ENCODE measurements at places on chromosomes 4 and X.
A peak's percentile ranks its signal among the peaks of the same experiment; 100 is the strongest.

DNA sequence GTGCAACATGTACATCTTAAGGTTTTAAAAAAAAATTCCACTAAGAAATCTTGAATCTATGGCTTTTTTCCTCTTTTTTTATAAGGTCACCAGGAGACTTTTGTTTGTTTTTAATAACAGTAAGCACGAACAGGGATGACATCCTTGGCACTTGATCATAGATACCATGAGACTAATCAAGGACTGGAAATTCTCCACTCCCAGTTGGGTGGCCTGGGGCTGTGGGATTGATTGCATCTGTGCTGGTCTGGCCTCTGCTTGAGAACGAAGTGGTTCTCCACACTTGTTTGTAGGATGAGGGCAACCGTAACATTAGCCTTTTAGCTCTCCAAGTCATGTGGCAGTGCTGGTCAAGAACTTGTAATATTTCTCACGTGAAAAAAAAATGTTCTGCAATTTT, 35.4 kb downstream of the SNX25 start:
- peak; percentile 53 for DNase-seq

DNA sequence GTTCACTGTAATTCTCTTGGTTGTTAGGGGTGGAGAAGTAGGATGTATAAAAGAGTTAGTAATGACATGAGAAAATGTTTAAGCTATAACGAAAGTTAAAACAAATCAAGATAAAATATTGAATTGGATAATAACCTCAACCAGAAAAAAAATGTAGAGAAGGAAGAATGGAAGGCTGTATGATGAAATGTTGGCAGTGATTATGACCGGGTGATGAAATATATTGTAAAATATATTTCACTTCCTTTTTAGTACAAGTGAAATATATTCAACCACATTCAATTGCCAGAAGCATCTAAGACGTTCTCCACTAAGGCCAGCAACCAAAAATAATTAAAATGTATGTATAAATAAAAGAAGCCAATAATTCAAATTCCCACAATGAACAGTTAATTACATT, 309.3 kb upstream of the FGF13 start:
- no peak for DNase-seq

DNA sequence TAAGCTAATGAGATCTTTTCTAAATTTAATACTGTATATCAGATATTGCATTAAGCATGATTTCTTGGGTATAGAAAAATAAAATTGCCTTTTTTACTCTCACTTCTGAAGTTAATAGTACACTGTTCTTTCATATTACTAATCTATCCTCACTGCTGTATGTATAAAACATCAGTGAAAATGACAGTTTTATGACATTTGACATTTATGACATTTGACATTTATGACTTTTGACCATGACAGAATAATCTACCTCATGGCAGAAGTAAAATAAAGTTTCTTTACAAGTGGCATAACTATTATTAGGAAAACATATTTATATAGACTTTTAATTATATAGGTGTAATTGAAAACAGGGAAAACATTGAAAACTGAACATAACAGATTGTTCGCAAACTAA, 13.3 kb downstream of the GRID2 start:
- DNase-seq = no peak

DNA sequence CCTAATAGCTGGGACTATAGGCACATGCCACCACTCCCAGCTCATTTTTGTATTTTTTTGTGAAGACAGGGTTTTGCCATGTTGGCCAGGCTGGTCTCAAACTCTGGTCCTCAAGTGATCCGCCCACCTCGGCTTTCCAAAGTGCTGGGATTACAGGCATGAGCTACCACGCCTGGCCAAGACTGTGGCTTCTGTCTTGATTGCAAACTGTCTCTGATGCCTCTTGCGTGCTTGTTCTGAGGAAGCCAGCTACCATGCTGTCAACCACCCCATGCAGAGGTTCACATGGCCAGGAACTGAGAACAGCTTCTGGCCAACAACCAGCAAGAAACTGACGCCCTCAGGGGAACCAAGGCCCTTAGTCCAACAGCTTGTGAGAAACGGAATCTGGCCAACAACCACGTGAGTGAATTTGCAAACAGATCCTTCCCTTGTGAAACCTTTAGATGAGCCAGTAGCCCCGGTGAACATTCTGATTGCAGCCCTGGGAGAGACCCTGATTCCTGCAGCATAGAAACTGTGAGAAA, 71.2 kb downstream of the SUPT20HL2 start:
- peak; percentile 60 for DNase-seq

DNA sequence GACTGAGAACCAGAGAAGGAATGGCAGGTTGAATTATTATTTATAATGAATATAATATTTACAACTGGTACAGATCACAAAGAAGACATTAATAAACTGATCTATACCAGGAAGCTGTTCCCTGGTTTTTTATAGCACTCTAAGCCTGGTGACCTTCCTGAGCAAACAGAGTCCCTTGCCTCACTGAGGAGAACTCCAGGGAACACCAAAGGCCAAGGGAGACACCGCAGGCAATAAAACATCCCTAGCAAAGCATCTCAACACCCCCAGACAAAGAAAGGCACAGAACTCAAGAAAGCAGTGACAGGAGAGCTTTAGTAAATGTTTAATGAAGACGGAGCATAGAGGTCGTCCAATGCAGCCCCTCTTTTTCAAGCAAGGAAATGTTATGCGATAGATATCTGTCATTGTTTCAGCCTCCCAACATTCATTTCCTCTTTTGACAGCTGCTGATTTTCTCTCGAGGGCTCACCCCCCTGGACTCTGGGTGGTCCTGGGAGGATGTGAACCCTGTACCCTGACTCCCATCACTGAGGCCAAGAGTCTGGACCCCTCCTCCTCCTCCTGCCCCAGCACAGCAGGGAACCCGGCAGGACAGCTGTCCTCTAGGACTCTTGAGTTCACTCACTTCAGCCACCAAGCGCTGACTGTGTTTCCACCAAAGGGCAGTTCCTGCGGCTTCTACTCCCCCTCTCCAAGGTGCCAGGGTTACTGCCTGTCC, 342.5 kb upstream of the GATB start:
- peak; percentile 26 for DNase-seq

- DNase-seq = no peak
Observed at GRCh38 chr4:149465955-149466354, 349.7 kb downstream of the IQCM start.

DNA sequence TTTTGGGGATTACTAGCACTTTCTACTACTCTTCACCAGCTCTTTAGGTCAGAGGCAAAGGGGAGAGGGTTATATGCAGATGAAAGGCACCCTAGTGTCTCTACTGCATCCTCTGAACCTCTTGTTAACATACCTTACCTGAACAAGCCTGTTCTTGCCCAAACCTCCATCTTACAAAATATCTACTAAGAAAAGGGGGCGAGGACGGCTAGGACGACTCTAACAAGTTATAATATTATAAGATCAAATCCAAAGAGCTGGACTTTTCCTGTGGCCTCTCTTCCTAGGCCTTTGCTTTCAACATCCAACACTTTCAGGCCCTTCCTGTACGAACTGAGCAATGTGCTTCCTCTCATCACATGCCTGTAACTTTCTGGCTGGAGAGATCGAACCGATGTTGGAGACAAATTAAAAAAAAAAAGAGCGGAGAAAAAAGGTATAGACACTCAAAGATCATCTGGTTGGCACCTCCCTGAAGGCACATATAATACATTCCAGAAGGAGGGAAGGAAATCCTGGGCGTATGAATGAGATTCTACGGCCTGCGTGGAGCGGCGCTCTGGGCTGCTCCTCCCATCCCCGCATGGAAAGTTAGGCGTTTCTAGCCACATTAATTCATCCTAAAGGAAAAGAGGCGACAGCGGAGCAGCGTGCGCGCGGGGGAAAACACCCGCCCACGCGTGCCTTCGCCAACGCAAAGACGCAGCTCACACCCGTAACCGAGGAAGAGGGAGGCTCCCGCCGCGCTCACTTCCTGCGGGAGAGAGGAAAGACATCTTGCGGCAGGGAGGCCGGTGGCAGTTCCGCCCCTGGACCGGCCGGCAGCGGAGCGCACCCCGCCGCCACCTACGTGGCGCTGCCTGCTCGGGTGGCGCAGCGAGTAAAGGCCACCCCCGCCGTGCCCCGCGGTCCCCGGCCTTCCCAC, 808 bp downstream of the PRDM5 start:
- peak; percentile 76 for DNase-seq

DNA sequence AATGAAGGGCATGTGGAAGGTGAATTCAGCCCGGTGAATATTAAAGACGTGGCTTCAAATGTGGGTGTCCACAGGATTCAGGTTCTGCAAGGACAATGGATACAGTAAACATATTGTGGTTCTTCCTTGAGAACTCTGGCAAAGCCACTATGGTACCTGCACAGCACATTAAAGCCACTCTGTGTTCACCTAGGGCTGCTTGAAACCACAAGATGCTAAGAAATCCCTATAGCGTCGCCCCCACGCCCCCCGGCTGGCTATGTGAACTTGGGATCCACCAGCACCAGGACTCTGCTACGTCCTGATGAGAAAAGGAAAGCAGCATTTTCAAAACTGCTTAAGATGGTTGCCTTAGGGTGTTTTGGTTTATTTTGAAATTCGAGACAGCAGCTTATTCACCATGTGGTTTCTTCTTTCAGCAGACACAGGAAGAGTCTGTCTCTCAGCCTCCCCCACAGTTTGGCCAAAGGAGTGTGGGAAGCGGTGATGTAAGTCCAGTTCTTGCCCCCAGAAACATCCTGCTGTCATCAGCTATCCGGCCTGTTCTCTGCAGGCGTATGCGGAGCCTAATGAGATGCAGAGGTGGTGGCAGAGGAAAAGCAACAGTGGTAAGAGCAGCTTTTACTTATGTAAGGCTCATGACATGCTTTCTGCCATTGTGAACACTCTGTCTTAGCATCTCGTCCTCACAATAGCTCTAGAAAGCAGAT, 111.5 kb downstream of the AFAP1 start:
- peak; percentile 99 for DNase-seq

- DNase-seq = no peak
Observed at GRCh38 chrX:16788477-16788876, 2.2 kb downstream of the TXLNG start.

DNA sequence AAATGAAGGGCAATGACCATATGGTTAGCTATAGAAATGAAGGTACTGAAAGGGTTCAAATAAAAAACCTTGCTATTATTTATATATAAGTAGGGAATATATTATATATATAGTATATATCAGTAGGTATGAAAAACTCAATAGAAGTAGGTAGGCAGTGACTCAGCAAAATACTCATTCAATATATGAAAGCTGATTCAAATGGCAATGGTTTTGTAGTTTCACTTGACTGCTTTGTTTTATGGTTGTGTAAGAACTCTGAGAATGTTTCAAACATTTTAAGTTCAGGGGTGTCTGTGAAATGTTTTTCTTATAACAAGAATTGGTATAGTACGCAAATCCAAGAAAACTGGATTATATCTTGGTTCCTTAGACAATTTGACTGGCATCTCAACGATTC, 4.1 kb downstream of the ZNF280C start:
- no peak for DNase-seq
